ENCODE measurements at places on chromosomes 1 and 21.

DNA sequence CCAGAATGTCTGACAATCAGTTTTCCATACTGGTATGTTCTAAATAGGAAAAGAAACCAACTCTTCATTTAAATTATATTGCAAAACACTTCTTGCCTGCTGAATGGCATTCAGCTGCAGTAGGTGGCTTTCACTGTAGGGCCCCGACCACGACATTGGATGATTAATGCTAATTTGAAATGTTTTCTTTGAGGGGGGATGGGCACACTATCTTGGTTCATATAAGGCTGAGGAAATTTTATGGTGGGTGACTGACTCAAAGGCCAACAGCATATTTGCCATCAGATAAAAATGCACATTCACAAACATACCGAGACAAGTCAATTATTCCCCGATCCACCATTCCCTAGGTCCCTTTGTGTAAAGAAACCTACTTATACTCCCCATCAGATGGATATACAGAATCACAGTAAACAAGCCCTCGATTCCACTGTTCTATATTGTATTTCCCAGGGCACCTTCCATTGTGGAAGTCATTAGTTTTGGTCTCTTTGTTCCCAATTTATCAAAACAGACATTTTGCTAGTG lies 464.2 kb upstream of the DAB1 start:
- DNase-seq = no peak

- no peak for DNase-seq
These were observed 96.5 kb downstream of the DAB1 start for GRCh38 chr1:57327336-57327735.

DNA sequence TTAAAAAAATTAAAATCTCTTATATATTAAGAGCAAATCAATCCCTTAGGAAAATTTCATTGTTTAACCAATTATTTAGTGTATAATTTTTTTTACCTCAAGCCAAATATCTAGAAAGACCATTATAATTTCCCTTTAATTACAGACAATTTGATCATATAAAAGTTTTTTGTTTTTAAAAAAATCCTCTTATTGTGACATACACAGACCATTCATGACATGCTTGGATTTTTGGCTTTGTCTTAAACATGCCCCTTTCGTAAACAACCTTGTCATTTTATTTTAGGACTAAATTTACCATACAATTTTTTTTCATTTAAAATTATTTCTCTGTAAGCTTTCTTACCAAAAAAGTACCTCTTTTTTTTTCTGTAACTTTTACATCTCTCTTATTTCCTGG lies 14.2 kb upstream of the CYP4B1 start:
- no peak for DNase-seq

- no peak for DNase-seq
These were observed 282 bp upstream of the SOD1 start for GRCh38 chr21:31659286-31659535.

DNA sequence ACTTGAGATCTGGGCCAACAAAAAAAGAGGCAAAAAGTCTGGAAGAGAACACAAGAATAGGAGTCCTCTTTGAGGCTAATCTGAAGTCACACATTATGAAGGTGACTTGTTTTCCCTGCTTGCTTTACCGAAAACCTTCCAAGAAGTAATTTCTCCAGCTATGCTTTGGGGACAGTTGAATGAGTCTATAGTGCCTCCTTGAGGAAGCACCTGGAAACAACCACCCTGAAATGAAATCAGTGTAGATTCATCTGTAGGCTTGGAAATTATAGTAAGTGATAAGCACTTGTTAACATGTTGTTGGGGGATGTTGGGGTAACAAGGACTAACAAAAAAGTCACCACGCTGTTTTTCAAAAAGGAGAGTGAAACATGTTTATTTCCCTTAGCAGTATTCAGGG lies 23.4 kb upstream of the RPTN start:
- peak; percentile 25 for DNase-seq

GRCh38 chr21:31668651-31669491 lies 9.4 kb downstream of the SOD1 start:
- DNase-seq = no peak

DNA sequence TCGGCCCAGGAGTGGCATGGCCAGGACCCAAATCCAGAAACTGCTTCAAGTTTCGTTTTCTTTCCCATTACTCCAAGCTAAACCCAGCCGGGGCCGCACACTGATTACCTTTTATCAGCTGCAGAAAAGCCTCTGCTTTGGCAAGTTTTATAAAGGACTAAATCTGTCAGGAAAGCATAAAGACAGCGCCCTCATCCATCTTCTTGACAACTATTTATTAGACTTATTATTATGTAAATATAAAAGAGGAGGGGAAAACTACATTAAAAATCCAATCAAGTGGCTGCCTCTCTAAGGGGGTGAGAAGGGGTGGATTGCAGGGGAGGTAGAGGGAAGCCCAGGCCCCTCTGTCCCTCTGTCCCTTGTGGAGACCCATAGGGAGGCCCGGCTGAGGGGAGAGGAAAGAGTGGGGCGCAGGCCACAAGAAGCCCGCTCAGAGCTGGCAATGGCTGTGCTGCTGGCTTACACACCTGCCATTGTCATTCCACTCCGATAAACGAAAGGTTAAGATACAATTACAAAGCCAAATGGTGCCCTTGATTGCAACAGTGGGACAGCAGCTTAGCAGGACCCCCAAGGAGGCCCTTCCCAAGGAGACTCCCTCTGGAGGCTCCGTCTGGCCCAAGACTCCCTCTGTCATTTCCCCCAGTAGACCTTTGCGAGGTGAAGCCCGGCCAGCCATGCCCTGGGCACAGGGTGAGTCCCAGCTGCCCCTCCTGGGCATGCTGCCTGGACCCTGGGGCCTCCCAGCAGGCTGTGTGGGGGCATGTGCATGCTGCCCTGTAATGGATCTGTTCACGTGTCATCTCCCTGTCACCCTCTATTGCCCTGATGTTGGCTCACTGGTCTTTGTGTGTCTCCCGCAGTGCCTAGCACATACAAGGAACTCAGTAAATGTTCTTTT lies 45.4 kb downstream of the KCND3 start:
- DNase-seq = no peak

DNA sequence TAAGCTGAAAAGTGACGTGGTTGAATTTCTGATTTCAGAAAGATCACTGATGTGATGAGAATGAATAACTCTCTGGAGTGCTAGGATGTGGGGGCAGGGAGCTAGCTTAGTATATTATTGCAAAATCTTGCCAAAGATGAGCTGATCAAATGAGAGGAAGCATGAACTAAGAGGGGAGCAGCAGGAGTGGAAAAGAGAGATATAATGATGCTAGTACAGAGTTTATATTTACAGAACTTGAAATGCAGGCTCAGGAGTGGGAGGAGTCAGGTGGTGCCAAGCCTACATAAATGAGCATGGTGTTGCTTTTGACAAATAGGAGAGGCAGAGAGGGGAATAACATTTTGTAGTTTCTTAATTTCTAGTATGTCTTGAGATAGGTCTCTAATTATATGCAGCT lies 38.1 kb upstream of the NBL1 start:
- DNase-seq = no peak

DNA sequence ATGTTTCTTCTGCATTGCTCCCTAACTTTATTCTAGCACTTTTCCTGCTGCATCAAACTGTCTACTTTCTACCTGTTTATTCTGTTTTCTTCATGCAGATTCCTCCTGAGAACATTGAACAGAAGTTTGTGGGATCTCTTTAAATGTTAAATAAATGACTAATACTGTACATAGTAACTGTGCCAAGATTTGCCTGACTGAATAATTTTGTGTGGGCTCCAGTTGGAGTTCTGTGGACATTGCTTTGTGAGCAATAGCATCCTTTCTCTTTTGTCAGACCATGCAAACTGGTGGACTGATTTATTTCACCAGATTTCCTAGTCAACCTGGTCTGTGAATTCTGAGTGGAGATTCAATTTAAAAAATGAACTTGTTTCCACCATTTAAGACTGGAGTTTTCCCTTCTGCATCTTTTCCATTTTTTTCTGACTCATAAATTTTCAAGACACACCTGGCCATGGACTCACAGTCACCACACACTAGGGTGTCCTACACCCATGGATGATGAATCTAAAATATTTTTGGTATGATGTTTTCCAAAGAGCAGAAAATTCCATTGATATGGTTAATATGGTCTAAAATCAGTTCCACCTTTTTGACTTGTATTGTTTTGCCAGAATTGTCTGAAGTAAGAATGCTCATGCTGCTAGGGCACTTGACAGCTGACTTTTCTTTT lies 140.7 kb upstream of the SPAG17 start:
- no peak for DNase-seq

All from midbrain (tissue), 1 donor.